ENCODE measurements at places on chromosomes 1 and 21. TPM values are rescaled to one million over a fixed set of nuclear protein-coding genes. Genes with fewer than 3 reads are reported as not detected.

The PDZK1IP1 gene
- 0.65 TPM for total RNA-seq

The FRRS1 gene
- total RNA-seq, result 13.0 TPM

The PAPPA2 gene
- 0.21 TPM for total RNA-seq

The ZNF697 gene
- total RNA-seq, result 7.7 TPM

The PITHD1 gene
- 47.0 TPM for total RNA-seq

The DSCAM gene
- 7.6 TPM for total RNA-seq

The RHCE gene
- 0.10 TPM for total RNA-seq

The APCS gene
- total RNA-seq, result not detected

The GBP6 gene
- 0.39 TPM for total RNA-seq

The TSPAN1 gene
- total RNA-seq, result 80.3 TPM

The MYOG gene
- total RNA-seq, result not detected

The KCNJ9 gene
- not detected for total RNA-seq

The SKI gene
- 24.6 TPM for total RNA-seq

The BGLAP gene
- total RNA-seq, result 0.14 TPM

The C1QB gene
- not detected for total RNA-seq

The PM20D1 gene
- total RNA-seq, result not detected

The ZNF648 gene
- not detected for total RNA-seq

The ADORA1 gene
- 0.21 TPM for total RNA-seq

The NR1I3 gene
- total RNA-seq, result not detected

The RBM8A gene
- total RNA-seq, result 204 TPM

The TPTE gene
- not detected for total RNA-seq

The BEND5 gene
- total RNA-seq, result not detected

The KRTAP13-2 gene
- total RNA-seq, result not detected

The OR2L2 gene
- total RNA-seq, result not detected

The PKP1 gene
- 153 TPM for total RNA-seq

The LCE3D gene
- total RNA-seq, result 8.8 TPM

The DIO1 gene
- total RNA-seq, result not detected

Measured in foreskin keratinocyte (primary cell).